ENCODE measurements at places on chromosomes 6 and 20. TPM values are rescaled to one million over a fixed set of nuclear protein-coding genes. Genes with fewer than 3 reads are reported as not detected.

The DNMT3B gene
- 1.5 TPM for total RNA-seq

The SYTL3 gene
- 11.8 TPM for total RNA-seq

DNA sequence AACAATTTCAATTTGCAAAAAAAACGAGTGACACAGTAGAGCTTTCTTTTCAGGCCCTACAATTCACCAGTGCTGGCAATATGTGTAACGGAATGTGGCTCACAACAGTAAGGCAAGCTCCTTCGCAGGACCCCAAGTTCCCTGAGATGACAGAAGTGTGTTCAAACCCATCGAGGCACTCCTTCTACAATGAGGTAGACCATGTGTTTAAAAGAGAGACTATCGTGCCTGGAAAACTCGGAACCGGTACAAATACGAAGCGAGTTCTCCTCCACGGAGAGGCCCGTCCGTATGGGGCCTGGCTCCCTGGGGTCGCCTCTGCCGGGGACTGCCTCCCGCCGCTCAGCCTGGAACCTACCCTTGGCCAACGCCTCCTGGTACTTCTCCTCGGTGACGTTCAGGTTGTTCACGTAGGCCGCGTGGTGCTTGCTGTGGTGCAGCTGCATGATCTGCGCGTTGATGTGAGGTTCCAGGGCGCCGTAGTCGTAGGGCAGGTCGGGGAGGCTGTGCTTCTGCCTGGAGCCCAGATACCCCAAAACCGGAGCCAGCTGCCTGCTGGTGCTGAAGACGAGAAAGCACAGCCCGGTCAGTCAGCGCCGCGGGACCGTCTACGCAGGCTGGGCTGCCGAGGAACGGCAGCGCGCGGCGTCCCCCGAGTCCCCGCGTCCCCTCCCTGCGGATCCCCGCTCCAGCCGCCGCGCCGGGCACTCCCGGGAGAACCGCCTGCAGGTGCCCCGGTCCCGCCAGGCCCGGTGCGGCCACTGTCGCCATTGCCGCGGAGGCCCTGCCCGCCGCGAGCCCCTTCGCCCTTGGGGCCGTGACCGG lies 526 bp downstream of the SOD2 start:
- peak; percentile 84 for DNase-seq

DNA sequence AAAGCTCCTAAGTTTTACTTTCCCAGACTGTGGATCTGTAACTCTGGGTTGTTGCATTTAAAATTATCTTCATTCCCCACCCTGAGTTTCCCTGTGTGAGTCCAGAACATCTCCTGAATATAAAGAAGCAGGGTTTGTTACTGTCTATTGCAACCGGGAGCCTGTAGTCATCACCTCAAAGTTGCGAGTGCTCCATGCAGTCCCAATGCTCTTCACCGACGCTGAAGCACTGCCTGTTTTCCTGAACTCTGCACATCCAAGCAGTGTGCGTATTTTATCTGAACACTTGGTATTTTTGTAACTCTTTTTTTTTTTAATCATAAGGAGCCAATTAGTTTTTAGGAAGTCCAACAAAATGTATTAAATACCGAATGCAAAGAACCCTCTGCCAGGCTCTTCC lies 907 bp upstream of the HLA-B start:
- DNase-seq = no peak

The ANKRD6 gene
- 1.0 TPM for total RNA-seq

DNA sequence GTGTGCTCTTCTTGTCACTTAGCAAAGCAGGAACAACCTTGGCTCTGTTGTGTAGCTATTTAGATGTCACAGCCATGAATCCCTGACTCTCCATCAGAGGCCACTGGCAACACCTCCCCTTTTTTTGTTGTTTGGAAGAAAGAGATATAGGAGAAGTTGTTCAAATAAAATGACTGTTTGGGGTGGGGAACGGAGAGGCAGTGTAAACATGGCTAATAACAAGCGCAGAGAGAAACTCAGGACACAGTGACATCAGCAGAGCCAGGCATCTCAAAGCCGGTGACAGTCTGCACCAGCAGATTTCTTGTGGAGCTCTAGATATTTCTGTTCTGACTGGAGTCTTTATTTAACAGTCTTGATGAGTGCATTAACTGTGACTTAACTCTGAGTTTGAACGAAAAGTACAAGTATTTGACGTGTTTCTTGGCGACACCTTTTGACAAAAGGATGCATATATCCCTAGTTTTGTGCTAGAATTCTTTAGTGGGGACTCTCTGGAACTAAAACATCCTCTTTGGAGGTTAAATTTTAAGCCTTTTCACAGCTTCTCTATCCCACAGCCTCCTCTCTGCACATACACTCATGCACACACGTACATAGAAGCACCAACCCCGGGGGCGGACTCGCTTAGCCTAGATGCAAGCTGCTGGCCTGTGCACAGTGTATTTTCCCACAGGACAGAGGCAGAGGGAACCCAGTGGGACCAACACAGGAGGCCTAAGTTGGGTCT lies 53.8 kb downstream of the ADAT2 start:
- DNase-seq = peak; percentile 34

All from GM23248 (cell line).